ENCODE measurements at places on chromosomes 2 and 18.

DNA sequence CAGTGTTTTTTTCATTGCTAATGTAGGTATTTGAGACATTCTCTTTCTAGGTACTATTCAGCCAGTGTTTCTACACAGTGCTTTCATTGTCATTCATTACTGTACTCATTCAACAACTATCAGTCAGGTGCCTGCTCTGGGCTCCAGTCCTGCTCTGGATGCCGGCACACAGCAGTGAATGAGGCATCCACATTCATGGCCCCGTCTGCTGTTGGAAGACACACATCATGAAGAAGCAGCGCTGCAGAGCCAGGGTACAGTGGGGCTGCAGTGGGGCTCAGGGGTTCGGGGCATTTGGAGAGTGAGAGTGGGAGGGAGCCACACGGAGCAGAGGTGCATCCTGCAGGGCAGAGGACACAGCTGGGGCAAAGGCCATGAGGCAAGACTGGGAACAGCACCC lies 737.2 kb upstream of the RAB6C start:
- no peak for DNase-seq

DNA sequence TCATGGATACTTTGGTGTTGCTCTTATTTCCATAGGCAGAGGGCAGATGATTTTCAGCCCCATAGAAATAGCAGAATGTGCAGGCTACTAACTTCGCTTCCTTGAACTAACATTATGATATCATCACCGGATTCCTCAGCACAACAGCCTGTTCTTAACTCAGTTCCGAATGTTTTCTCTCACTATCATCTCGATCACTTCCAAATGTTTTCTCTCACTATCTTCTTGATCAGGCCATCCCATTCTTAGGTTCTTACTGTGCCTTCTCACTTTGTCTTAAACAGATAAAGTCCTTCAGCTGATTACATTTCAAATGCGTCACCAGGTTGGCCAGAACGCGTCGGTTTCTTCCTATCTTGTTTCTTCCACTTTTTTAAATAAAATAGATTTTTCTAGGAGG lies 11.4 kb upstream of the MBD2 start:
- DNase-seq: no peak

- no peak for DNase-seq
Observed at GRCh38 chr18:62997076-62997475, 281.7 kb downstream of the PHLPP1 start.

DNA sequence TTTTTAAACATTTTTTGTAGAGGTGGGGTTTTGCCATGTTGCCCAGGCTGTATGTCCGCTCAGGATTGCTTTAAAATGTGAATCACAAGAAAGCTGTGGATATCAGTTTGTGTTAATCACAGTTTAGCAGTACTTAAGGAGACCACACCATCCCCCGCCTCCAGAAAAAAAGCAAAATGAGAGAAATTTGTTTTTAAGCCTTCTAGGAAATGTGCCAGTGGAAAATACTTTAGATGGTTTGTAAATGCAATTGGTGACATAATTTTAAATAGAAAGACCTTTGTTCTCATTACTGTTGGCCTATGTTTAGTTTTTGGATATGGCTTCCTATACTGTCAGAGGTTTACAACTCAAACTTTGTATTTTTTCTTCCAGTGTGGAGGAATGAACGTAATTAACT lies 27.0 kb downstream of the GCA start:
- DNase-seq: no peak

DNA sequence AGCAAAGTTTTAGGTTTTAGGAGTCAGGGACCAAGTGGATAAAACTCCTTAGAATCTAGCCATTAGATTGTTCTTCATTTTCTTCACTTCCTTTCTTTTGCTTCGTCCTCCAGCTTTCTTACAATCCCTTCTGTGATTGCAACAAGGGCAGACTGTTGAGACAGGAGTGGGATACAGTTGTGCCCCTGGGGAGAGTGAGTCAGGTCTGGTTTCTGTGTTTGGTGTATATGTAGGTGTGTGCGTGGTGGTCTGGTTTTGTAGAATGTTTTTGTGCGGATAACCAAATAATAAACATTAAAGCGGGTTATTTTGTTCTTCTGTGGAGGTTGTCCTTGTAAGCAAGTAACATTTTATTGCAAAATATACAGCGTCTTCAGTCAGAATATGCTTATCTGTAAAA lies 7.3 kb downstream of the INSIG2 start:
- DNase-seq: no peak

GRCh38 chr2:138853761-138854160 lies 73.6 kb upstream of the NXPH2 start:
- no peak for DNase-seq

- no peak for DNase-seq
Observed at GRCh38 chr2:232073026-232073425, 111.5 kb downstream of the DIS3L2 start.

GRCh38 chr2:221389904-221390303 lies 182.2 kb downstream of the EPHA4 start:
- no peak for DNase-seq

- no peak for DNase-seq
Observed at GRCh38 chr2:159591221-159591620, 25.1 kb downstream of the BAZ2B start.

GRCh38 chr2:219562049-219563020 lies 9.0 kb downstream of the OBSL1 start:
- DNase-seq: no peak

GRCh38 chr2:235567842-235568241 lies 74.0 kb downstream of the AGAP1 start:
- no peak for DNase-seq

DNA sequence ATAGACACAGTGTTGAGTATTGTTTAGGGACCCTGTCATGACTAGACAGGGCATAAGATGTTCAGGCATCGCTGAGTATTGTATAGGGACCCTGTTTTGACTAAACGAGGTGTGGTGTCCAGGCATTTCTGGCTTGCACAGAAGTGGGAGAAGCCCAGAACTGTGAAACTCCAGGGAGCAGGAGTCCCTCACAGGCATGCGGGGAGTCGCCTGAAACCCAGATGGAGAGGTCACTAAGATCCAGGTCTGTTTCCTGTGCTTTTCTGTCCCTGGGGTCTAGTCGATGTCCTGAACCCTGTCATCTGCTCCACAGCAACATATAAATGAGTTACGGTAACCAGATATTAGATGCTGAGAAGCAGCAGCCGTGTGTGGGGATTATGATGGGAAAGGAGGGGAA lies 469.0 kb upstream of the SALL3 start:
- DNase-seq: no peak

DNA sequence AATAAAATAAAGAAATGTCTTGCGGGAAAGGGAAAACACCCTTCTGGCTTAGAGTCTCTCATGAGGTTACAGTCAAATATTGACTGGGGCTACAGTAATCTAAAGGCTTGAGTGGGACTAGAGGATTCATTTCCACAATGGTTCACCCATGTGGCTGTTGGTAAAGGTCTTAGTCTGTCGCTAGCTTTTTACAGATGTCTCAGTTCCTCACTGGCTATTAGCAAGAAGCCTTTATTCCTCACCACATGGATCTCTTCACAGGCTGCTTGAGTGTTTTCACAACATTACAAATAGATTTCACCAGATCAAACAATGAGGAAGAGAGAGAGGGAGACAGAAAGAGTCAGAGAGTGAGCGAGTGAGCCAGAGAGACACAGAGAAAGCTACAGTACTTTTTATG lies 8.3 kb upstream of the ZC3H15 start:
- no peak for DNase-seq

DNA sequence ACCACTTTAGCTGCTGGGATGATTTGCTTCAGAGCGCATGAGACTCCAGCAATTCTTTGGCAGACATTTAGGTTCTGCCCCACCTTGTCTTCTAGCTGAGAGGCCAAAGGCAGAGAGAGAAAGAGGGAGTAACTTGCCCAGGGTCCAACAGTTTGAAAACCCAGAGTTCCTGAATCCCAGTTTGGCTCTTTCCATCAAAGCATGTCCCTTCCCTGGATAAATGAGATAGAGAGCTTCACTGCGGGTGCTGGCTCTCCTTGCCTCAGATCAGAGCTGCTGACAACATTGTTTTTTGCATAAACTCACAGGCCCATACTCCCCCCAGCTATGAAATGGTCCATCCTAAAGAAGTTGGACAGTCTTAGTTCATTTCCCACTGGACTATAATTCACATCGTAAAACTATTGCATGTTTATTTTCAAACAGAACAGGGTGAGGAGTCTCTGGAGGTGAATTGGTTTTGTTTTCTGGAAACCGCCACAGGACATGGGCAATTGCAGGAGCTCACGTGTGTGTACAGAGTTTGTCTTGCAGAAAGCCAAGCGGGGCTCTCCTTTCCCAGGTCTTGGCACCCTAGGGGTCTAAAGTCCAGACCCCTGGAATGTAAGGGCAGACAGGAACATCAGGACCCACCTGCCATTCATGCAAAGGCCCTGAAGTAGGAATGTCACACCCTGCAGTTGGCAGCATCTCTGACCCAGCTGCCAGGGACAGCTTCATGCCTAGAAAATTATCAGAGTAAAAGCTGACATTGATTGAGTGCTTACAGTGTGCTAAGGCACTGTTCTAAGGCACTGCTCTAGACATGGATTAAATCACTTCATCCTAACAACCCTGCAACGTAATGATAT lies 25.0 kb upstream of the SLC14A2 start:
- DNase-seq: no peak

GRCh38 chr2:136013955-136014354 lies 28.5 kb upstream of the DARS1 start:
- no peak for DNase-seq

- DNase-seq: no peak
Observed at GRCh38 chr2:202109139-202109736, 36.2 kb downstream of the KIAA2012 start.

DNA sequence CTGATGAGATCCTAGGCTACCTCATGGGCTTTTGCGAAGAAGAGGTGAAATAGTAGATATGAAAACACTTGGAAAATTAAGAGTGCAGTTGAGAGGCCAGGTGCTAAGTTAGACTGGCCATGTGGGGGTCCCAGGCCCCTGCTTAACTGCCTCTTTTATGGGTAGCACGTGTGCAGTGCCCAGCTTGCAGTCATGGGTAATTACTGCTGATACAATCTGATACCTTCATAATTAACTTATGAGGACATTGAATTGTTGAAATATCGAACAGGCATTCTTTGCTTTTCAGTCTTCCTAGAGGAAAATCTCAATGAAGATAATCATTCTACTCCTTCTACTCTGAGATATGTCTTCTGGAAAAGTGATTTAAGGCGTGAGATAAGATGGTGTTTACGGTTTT lies 11.6 kb downstream of the TRAF3IP1 start:
- DNase-seq: no peak

GRCh38 chr2:240024766-240025165 lies 376 bp downstream of the NDUFA10 start:
- peak; percentile 30 for DNase-seq

- DNase-seq: no peak
Observed at GRCh38 chr2:118729760-118730159, 117.7 kb downstream of the EN1 start.

GRCh38 chr2:23137166-23137565 lies 247.8 kb upstream of the KLHL29 start:
- DNase-seq: no peak

DNA sequence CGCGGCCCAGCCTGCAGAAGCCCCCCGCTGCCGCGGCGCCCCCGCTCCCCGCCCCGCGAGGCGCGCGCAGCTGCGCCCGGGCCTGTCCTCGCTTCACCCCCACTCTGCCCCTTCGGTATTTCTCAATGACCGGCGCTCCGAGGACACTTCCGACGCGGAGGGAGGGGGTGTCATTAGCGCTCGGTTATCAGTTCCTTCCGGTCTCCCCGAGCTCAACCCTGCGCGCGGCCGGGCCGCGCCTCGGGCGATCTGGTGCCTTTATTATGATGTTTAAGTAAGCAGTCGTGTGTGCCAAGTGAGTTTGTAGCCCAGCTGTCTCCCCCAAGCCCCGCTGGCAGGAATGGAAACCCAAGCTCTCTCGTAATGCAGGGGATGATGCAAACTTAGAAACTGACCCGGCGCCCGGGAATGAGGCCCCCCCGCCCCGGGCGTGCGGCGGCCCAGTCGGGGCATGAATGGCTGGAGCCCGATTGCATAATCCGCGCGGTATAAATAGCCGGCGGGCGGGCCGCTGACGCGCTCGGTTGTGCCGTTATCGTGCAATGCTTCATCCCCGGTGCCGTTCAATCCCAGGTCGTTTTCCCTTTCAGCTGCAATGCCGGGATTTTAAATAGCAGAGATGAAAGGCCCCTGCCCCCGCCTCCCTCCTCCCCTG lies 3.9 kb upstream of the SPRED2 start:
- DNase-seq: peak; percentile 20

DNA sequence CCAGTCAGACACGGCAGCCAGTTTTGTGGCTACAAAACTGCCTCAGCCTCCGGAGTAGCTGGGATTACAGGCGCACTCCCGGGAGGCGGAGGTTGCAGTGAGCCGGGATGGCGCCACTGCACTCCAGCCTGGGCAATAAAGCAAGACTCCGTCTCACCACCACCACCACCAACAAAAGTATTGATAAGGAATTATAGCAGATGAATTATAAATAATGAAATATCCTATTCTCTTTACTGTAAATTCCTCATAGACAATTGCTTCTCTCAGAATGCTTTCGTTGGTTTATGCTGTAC lies 1.4 kb upstream of the FAM161A start:
- no peak for DNase-seq

DNA sequence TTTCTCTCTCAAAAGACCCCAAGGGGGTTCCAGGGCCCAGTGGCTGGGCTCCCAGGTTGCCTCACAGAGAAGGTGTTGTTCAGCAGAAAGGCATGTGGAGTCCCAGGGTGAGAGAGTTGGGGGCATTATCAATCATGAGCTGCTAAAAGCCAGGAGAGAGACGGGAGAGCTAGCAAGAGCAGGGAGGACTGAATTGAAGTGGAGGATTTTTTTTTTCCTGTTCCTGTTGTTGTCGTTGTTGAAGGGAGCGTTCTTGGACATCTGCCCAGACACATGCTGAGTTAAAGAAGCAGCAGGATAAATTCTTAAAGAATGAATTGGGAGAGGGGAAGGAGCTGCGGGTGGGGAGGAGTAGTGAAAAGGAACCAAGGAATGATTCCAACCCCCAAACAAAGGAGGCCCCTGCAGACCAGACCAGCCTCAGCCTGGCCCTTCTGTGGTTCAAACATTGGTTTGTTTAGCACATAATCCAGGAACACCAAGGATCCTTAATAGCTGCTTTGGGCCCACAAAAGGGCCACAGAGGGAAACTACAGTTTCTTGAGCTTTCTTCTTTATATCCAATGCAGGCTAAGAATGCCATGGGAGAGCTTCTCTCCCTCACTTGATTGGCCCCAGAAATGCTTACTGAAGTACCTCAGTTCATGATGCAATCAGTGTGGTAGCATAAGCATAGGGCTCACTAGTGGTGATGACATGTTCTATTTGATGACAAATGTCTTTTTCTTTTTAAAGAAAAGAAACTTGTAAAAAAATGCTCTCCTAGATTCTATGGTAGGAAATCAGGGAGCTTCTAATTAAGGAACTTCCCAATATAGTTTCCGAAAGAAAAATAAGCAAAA lies 146.0 kb downstream of the SETBP1 start:
- DNase-seq: no peak

- no peak for DNase-seq
Observed at GRCh38 chr2:208127090-208127489, 2.5 kb downstream of the CRYGC start.

Measured in activated CD4-positive, alpha-beta T cell treated with anti-CD3 and anti-CD28 coated beads, Interleukin-2, amount 50 U/mL, for 16 hours (primary cell).